ENCODE measurements at places on chromosomes 6 and 20.

DNA sequence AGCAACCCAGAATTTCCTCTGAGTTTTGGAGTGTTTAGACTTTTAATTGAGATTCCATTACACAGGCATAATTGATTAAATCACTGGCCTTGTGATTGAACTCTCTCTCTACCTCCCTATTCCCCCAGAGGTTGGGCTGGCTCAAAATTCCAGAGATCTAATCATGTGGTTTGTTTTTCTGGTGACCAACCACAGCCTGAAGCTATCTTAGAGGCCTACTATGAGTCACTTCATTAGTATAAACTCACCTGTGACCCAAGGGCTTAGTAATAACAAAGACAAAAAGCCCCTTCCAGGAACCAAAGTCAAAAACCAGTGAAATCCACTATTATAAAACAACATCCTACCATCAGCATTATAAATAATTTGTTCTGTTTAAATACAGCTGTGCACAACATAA, 992.5 kb upstream of the CITED2 start:
- no peak for DNase-seq

GRCh38 chr6:101281266-101281665, 112.2 kb upstream of the GRIK2 start:
- no peak for DNase-seq

DNA sequence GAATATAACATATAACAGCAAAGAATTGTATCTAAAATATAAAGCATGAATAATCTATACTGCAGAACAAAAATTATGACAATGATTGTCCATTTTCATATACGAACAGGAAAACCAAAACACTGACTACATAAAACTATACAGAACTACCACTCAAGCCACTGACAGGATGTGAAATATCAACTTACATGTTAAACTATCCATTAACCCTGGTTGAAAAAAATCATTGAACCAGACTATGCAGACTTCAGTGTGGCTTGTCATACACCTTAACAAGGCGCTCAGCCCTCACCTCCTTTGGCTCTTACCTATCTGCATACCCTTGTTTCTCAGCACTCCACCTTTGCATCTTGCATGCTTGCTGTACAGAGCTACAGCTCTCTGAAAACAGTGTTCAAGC, 34.9 kb downstream of the ASCC3 start:
- no peak for DNase-seq

DNA sequence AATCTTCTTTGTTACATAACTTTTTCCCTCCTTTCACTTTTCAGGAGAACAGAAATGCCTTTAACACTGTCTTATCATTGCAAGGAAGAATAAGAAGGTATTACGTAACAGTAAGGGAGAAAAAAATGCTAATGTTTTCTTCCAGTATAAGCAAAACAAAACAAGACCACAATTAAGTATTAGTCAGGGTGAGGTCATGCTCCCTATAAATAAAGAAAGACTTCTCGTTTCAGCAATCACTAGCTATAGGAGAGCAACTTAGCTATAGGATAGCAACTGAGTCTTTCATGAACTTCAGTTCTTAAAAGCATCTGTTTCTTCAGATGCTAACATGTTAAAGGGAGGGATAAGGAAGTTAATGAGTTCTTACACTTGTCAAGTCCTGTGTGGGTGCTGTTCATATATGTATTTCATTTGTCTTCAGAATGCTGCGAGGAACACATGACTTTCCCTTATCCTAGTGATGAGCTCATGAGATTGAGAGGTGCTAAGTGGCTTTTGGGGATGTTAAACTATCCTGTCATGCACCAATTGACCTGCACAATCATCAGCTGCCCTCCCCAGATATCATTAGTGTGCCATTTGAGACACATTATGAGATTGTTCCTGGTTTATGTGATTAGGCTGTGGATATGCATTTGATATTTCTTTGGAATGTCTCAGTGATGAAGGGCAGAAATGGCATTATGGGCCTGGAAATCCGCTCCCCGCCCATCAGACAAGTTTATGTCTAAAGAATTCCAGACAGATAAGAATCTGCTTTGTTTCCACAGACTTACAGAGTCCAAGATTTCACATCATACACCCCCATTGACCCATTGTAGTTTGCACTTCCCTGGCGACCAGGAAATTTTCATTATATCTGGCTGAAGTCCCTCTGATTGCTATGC, 37.5 kb downstream of the LAMA4 start:
- DNase-seq: no peak

DNA sequence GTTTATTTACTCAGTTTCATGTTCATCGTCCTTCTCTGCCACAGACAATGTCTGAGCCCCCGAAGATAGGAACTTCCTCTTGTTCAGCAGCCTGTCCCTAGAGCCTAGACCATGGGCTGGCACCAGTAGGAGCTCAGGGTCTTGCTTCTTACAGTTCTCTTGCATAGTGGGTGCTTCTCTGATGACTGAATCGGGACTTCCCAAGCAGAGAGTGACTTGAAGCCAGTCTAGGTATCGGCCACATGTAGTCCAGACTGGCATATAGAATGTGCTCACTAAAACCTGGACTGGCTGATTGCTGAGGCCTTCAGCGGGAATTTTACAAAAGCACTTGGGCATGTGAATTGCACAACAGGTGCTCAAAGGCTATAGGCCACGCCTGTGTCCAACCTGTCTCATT, 52.0 kb downstream of the PRDM1 start:
- no peak for DNase-seq

GRCh38 chr6:117346142-117346930, 79.4 kb downstream of the ROS1 start:
- no peak for DNase-seq

- no peak for DNase-seq
Measured at GRCh38 chr6:63529498-63529897, 42.8 kb upstream of the LOC128125822 start.

GRCh38 chr20:59680148-59680650, 75.9 kb downstream of the PHACTR3 start:
- no peak for DNase-seq

- DNase-seq: no peak
Measured at GRCh38 chr6:49110916-49111315, 352.1 kb downstream of the MMUT start.

- DNase-seq: no peak
Measured at GRCh38 chr6:25062070-25062811, 126.5 kb upstream of the RIPOR2 start.

DNA sequence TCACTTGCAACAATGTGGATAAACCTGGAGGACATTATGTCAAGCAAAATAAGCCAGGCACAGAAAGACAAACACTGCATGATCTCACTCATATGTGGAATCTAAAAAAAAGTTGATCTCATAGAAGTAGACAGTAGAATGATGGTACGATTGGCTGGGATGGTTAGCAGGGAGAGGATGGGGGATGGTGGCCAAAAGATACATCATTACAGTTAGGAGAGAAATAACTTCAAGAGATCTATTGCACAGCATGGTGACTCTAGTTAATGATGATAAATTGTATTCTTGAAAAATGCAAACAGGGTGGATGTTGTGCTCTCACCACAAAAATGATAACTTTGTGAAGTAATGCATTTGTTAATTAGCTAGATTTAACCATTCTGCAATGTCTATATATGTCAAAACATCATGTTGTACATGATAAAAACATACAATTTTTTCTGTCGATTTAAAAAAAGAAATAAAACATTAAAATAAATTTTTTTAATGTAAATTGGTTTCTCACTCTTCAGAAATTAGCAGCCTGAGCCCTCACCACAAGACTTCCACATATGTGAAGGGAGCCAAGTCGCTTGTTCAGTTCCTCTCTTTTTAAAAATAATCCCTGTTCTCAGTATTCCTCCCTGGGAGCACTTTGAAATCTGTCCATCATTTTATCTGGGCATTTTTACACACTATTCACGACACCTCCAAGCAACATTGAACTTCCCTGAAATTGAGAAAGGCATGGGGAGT, 34.2 kb downstream of the PTPRT start:
- DNase-seq: no peak

DNA sequence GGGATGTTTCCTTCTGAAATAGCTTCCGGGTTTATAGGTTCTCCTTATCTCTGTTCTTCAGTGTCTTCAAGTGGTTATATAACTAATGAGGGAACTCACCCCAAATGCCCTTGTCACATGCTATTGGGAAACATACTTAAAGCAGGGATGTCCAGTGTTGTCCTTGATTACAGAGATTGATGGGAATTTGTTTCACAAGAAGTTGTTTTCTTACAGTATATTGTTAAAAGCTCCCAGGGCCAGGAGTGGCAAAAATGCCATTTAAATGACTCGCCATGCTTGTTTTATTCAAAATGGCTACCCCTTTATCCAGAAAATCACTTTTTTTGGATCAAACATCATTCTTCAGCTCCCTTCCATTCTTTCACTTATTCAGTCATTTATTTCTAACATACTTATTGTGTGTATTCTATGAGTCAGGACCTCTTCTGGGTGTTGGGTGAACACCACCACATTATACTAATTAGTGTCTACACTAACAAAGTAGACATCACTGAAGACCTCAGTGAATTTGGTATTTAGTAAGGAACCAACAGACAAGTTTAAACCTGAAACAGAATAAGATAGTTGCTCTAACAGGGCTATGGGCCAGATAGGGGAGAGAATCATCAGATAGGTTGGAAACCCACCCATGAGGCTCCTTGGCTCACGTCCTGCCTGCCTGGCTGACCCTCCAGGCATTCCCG, 791.1 kb downstream of the MAFB start:
- DNase-seq: no peak

DNA sequence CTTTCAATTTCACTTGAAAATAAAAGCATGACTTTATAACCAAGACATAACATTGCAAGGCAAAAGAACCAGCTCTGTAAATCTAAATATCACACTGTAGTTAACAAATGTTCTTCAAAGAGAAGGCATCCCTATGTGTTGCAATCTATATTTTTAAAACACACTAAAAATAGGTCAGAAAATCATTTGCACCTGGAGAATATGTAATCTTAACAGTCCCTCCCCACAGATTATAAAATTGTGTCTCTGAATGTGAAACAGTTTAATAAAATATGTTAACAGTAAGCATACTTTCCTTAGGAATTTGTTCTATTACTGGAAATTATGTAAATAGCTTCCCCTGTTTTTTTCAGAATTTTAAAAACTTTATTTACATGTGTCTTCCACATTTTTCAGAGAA, 351.9 kb downstream of the COL12A1 start:
- no peak for DNase-seq

DNA sequence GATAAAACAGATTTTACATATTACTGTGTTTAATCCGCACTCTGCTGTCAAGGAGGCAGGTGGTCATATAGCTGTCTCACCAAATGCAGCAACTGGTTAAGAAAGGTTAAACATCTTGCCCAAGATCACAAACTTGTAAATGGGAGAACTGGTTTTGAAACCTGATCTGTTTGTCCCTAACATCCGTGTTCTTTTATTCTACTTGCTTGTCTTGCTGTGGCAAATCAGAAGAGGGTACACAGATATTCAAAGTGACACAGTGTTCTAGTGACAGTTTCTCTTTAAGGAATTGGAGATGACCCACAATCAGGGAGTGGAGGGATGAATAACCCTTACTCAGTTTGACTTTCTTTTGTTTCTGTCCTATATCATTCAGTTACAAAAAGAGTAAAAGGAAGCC, 83.0 kb upstream of the SGK1 start:
- DNase-seq: peak; percentile 57

GRCh38 chr6:125839879-125840278, 49.1 kb downstream of the NCOA7 start:
- no peak for DNase-seq

- no peak for DNase-seq
Measured at GRCh38 chr6:142026471-142026870, 106.3 kb upstream of the GJE1 start.

DNA sequence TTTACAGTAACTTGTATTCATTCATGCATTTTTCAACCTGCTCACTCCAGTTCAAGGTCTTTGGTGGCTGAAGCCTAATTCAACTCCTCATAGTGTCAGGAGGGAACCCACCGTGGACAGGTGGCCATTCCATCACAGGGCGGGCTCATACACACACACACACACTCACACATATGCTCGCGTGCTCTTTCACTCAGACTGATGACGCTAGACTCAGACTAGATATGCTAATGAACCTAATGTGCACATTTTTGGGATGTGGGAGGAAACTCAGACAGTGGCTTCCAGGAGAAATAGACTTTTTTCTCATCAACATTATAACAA, 56.7 kb downstream of the TRIM27 start:
- peak; percentile 49 for DNase-seq

DNA sequence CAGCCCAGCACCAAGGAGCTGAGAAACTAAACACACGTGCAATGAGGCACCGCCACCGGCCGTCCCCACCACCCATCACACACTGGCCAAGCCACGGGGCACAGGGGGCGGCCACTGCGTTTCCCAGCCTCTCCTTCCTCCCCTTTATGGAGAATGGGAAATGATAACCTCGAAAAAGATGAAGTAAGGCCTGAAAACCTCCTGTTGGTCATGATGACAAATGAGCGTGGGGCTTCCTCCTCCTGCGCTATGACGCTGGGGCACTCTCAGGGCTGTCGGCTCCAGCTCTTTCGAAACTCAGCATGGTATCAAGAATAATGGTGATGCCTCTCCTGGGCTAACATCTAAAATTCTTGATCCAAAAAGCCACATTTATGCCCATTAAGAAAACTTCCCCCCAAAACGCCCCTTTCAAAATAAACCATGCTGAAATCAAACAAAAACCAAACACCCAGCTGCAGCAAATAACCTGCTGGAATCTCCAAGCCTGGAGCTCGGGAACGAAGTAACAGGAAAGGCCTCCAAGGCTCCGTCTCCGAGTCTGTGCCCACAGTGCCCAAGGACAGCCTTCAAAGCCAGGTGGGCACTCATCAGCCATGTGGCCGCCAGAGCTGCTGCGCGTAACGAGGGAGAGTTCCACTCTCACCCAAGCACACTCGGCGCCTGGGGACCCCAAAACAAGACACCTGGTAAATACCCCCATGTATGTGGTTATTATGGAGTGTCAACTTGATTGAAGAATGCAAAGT, 50.0 kb downstream of the TAF4 start:
- no peak for DNase-seq

DNA sequence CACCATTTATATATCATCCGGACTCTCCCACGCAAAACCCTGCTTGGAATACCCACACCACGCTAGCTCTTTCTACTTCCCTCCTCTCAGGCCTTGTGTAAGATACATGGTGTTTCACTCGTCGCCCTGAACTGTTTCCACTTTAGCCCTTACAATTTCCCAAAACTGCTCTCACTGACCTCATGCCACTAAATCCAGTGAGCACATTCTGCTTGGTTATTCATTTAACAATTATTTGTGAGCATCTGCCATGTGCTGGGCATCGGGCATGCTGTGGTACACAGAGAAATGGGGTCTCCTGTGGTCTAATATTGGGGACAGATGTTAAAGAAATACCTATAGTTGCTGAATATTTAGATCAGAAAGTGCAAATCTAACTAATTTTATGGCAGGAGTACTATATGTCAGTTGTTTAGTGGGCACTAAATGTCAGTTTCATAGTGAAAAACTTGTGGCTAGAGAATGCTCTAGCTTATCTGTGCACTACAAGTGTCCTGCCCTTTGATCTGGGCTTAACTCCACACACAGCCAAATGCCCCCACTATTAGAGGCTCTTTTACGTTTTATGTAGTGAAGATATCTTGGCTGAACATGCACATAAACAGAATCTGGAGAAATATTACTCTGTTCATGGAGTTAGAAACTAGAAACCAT, 41.0 kb downstream of the PLEKHG1 start:
- no peak for DNase-seq

Data from NCI-H524 treated with DMSO at 0.1 percent for 48 hours (cell line).